ENCODE measurements at places on chromosomes 5 and 9. TPM values are rescaled to one million over a fixed set of nuclear protein-coding genes. Genes with fewer than 3 reads are reported as not detected.

The LCN6 gene
- 39.0 TPM for polyA plus RNA-seq

The CEMIP2 gene
- polyA plus RNA-seq: 23.8 TPM

The IFNA13 gene
- not detected for polyA plus RNA-seq

The MARCHF11 gene
- polyA plus RNA-seq: not detected

The CBY3 gene
- 0.25 TPM for polyA plus RNA-seq

The RGS3 gene
- polyA plus RNA-seq: 56.6 TPM

The ORM1 gene
- polyA plus RNA-seq: 18.0 TPM

The LCP2 gene
- polyA plus RNA-seq: 2.1 TPM

The EMB gene
- 1.7 TPM for polyA plus RNA-seq

The ROR2 gene
- polyA plus RNA-seq: 2.8 TPM

The TNFSF8 gene
- polyA plus RNA-seq: 0.67 TPM

The PDE8B gene
- 5.4 TPM for polyA plus RNA-seq

The EXOSC3 gene
- 10.1 TPM for polyA plus RNA-seq

The SLC6A7 gene
- polyA plus RNA-seq: not detected

The SLC36A3 gene
- polyA plus RNA-seq: not detected

The ACOT12 gene
- polyA plus RNA-seq: not detected

The EIF4E1B gene
- polyA plus RNA-seq: 0.20 TPM

The NMUR2 gene
- polyA plus RNA-seq: 0.04 TPM

The GABRB2 gene
- polyA plus RNA-seq: 0.27 TPM

The KCTD16 gene
- 0.38 TPM for polyA plus RNA-seq

The GADD45G gene
- polyA plus RNA-seq: 45.2 TPM

The NHP2 gene
- 201 TPM for polyA plus RNA-seq

The PRSS3 gene
- 1.3 TPM for polyA plus RNA-seq

The SLC45A2 gene
- not detected for polyA plus RNA-seq

The GRM6 gene
- polyA plus RNA-seq: not detected

The DNM1 gene
- 4.5 TPM for polyA plus RNA-seq
